ENCODE measurements at places on chromosomes 16 and 17.

- no peak for DNase-seq
These were observed 78.6 kb downstream of the COPRS start for GRCh38 chr17:31780483-31780882.

- no peak for DNase-seq
These were observed 172.9 kb downstream of the PMP22 start for GRCh38 chr17:15092261-15092660.

DNA sequence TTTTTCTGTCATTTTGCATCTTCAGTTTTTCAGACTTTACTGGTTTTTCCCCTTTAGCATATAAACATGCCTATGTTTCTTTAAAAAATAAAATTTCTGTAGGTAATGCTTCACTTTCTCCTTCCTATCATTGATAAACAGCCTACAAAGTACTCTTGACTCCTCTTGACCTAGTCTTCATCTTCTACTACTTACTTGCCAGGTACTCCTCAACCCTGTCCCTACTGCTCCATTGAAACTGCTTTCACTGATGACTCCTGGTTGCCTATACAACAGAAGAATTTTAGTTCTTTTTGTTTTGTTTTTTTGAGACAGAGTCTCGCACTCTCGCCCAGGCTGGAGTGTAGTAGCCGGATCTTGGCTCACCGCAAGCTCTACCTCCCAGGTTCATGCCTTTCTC lies 7.0 kb downstream of the DDX42 start:
- DNase-seq: no peak

DNA sequence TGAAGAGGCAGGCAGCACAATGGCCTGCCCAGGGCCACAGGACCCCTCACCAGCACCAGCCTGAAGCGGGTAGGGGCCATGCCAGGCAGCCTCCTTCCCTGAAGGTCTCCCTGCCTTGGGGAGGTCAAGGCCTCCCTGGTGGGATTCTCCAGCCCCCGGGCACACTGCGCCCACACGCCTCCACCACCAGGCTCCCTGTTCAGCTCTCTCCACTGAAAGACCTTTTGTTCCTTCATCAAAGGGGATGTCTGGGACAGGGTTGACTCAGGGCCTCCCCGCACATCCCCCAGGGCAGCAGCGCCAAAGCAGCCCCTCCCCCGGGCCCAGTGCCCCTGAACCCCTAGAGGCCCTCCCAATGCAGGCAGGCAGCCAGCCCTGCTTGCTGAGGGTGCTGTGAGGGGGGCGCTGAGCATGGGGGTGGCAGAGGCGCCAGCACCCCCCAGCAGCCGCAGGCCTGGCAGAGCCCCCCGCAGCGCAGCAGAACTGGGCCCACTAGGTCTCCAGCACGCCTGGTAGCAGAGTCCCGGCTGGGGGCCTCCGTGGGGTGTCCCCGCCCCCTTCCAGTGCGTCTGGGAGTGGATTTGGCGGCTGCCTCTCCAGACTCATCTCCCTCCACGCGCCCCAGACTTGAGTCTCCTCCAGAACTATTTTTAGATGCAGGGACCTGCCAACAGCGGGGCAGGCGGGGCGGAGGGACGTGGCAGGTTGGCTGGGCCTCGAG lies 13.1 kb downstream of the BCAR1 start:
- no peak for DNase-seq

GRCh38 chr16:25228372-25228771 lies 11.6 kb downstream of the AQP8 start:
- DNase-seq: no peak

Data from AML-193 (cell line).